Stimulated activated CD8-positive, alpha-beta memory T cell treated with anti-CD3 and anti-CD28 coated beads, Interleukin-4, amount 100 ng/mL, for 1 hour (primary cell): ENCODE measurements at places on chromosomes 5 and 9.

DNA sequence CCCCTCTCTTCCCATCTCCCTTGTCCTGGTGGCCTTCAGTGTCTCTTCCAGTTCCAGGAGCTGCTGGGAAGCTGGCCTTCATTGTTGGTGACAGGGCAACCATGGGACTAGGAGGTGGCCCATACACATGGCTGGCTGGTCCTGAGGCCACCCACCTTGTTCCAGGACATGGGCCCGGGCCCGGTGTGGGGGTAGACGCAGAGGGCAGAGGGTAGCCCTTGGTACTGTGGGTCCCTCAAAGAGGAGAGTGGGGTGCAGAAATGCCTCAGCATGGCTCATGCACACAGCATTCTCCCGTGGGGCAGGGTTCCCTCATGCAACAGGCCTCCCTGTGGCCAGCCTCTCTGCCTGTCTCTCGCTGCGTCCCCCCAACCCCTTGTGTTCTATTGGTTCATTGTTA lies 20.8 kb downstream of the SLC6A7 start:
- DNase-seq = no peak

DNA sequence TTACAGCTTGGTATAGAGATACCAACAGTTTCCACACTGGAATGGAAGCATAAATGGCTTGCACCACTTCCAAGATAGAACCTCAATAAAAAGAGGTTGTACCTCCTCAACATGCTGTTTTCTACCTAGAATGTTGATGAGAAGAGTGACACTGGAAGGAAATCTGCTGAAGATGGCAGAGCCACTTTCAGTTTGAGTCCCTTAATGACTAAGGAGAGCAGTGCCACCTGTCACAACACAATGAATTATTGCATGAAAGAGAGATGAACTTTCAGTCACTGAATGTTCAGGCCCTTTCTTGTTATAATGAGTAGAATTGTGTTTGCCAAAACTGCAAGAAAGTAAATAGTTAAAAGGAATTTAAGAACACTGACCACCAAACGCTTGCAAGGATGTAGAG lies 958.5 kb downstream of the DTWD2 start:
- DNase-seq = no peak

- DNase-seq = no peak
Measured at GRCh38 chr9:116860509-116861120, 173.5 kb downstream of the TRIM32 start.

- DNase-seq = no peak
Measured at GRCh38 chr9:87193925-87194868, 246.9 kb upstream of the GAS1 start.

GRCh38 chr5:127153031-127153430 lies 79.7 kb upstream of the C5orf63 start:
- DNase-seq = no peak

GRCh38 chr5:160348080-160348479 lies 22.3 kb downstream of the C1QTNF2 start:
- DNase-seq = no peak

DNA sequence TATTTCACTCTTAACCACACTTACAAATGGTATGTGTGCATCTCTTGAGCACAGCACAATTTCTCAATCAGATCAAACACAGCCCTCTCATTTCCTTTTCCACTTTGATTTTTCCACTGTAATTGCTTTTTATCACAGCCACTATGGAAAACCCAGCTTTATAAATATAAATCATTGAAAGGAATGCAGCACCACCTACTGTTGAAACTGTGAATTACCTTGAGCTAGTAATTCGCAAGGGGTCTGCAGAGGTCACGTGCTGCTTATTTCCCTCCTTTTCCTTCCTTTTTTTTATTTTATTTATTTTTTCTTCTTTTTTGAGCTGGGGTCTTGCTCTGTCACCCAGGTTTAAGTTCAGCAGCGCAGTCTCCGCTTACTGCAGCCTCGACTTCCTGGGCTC lies 76.9 kb downstream of the CDH6 start:
- no peak for DNase-seq
